ENCODE measurements at places on chromosomes 5 and 9. TPM values are rescaled to one million over a fixed set of nuclear protein-coding genes. Genes with fewer than 3 reads are reported as not detected.

The FIBCD1 gene
- polyA plus RNA-seq, result 1.2 TPM

The ORM2 gene
- polyA plus RNA-seq, result 0.27 TPM

The SNCB gene
- polyA plus RNA-seq, result 2.3 TPM

The PCDHA1 gene
- not detected for polyA plus RNA-seq

The NDST1 gene
- 45.9 TPM for polyA plus RNA-seq

The ZNF366 gene
- polyA plus RNA-seq, result 2.5 TPM

The SEMA4D gene
- 13.0 TPM for polyA plus RNA-seq

DNA sequence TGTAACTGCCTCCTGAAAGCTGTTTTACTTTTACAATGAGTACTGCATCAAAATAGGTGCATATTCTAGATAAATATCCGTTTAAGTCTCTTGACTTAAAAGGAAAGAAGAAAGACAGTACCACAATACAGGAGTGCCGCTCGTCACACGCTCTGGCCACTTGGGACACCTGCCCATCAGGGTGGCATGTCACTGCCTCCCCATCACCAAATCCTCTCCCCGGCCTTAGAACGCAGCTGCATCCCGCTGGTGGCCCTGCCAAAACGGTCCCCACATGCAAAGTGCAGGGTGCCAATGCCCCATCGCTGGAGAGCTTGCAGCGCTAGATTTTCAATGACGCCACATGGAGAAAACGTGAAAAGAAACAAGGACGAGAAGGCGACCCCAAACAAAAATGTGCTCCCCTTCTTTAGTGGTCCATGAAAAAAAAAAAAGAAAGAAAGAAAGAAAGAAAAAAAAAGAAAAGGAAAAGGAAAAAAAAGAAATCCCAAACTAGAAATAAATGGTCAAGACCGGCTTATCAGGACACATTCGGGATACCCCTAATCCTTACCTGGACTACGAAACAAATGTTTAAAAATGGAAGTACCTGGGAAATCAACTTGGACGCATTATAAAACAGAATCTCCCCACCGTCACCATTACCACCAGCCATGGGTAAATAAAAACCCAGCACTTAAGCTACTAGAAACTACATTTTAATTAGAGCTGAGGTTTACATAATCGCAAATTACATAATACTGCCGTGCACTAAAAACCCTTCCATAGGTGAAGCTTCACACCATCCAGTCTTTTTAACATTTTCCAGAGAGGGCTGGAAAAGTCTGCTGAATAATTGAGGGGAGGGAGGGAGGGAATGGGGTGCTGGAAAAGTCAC is 1.0 kb downstream of the ANKH start:
- peak; percentile 28 for DNase-seq

GRCh38 chr9:122376796-122377195 is 6.0 kb downstream of the PTGS1 start:
- no peak for DNase-seq

DNA sequence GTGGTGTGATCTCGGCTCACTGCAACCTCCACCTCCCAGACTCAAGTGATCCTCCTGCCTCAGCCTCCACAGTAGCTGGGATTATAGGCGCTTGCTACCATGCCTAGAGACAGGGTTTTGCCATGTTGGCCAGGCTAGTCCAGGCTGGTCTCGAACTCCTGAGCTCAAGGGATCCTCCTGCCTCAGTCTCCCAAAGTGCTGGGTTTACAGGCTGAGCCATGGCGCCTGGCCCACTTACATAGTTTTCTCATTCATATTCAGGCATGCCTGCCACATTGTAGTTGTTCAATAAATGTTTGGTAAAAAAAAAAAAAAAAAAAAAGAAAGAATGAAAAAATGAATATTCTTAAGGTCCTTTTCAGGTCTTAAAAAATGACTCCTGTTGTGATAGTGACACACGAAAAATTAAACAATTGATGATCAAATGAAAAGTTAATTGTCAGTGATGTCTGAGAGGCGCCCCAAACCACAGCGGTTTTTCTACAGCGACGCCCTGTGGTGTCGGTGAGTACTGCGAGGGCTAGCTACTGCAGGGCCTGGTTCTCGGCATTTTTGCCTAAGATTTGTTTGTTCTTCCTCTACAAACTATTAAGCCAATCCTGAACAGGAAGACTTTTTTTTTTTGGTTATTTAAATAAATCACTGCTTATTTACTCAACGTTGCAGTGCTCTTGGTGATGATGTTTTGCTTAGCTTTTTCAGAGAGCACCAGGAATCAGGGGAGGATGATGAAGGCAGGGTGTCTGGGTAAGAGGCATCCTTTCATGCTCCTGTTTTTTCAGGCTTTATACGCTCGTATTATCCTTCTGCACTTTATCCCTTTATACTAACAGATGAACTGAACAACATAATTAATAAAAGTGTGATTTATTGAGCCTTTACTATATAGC is 67.0 kb upstream of the DPYSL3 start:
- peak; percentile 88 for DNase-seq

GRCh38 chr9:96500696-96501632 is 51.0 kb downstream of the HABP4 start:
- DNase-seq, result no peak

- no peak for DNase-seq
Measured at GRCh38 chr5:74762599-74762998, 4.3 kb downstream of the GFM2 start.

DNA sequence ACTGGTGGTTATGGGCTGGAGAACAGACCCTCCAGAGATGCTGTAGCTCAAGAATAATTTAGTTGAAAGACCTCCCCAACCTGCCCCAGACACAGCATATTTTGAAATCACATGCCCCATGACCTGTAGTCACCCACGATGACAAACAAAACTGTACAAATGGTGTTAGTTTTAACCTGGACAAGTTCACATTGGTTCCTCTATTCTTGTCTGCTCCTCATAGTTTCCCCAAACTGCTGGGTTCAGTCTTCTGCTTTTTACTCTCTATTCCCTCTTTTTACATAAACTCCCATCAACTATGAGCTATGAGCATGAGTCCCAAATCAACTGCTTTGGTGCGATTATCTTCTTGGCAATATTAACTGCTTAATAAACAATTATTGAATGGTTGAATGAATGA is 365.3 kb upstream of the CLINT1 start:
- no peak for DNase-seq

DNA sequence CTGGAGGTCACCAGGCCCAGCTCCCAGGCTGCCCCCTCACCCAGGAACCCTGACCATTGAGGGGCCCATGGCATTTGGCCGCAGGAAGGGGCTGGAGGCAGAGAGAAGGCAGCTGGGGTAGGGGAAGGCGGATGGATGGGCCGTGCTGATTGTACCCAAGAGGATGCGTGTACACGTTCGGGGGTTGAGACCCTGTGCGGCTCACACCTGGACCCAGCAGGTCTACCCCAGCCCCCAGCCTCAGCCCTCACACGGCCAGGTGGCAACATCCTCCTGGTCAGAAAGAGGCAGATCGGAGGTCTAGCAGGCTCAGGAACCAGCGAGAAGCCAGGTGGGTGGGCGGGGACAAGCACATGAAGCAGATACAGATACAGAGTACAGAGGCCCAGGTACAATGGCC is 33.7 kb downstream of the NACC2 start:
- DNase-seq, result no peak

DNA sequence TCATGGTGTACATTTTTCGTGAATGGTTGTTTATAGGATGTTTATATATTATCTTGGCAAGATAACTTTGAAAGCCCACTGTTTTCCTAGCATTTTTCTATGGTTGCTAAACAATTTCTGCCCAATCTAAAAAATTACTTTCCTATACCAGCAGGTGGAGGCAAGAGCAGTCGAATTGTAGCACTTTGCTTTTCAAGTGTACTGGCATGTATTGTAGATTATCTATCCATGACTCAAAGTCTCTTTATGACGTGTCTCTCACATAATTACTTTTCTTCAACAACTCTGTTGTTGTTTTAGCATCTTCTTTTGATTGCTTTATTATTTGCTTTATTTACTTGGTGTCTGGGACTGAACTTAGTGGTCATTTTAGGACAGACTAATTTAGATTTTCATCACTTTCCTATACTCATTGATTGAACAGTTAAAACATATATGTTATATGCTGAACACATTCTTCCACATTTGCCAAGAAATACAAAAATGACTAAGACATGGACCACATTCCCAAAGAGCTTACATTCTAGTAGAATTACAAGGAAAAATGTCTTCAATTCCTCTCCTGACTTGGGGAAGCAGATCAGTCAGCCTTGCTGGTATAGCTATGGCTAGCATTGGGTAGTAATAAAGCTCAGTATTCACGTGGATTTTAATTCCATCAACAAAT is 20.7 kb downstream of the NLN start:
- DNase-seq, result no peak

DNA sequence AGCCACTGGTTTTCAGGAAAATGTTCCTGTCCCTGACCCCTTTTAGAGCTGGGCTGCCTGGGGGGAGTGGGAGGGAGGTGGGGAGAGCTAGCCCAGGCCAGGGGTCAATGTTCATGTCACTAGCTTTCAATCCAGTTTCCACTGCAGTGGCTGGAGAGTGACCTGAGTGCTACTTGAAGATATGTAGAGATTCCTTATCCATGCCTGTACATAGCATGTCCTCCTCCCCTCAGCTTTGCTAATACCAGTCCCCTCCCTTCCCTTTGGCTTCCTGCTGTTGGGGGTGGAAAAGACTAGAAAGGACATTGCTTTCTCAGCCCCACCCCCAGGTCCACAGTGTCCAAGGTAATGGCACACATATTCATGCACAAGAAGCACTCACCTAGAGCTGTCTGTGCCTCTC is 7.8 kb downstream of the DNAJB5 start:
- no peak for DNase-seq

- DNase-seq, result peak; percentile 78
Measured at GRCh38 chr5:37836592-37837413, 3.0 kb downstream of the GDNF start.

- peak; percentile 51 for DNase-seq
Measured at GRCh38 chr9:2241461-2241835, 226.3 kb downstream of the SMARCA2 start.

DNA sequence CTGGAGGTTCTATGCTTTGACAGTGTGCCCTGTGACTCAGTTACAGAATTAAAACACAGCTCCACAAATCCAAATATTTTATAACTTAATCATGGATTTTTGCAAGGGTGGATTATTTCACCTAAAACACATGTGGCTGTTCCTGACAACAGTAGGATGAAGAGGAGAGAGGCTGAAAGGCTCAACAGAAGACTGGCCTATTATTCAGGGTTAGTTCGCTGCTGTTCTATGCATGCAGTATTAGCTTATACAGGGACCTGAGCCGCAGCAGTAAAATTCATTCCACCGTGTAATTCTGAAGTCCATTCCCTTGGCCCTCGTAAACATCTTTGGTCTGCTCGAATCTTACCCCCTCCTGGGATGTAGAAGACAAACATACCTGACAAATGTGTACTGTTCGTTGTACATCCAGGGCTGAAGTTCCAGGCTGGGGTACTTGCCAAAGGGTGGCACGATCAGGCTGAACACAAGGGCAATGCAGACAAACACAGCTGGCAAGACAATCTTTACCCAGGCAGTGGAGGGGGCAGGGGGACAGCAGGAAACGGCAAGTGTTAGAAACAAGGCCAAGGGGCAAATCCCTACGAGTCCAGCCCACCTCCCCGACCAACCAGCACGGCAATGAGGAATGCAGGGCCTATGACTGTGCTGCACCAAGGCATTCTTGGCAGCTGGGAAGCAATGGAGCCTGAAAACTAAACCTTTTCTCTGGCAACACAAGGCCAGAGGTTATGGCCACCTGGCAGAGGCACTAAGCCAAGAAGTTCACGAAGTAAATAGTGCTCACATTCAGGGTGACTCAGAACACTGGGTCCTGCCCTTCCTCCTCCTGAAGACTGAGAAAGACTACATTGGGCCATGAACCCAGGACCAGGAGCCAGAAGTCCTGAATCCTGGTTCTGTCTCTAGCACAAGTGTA is 46.8 kb downstream of the NIPSNAP3B start:
- no peak for DNase-seq

DNA sequence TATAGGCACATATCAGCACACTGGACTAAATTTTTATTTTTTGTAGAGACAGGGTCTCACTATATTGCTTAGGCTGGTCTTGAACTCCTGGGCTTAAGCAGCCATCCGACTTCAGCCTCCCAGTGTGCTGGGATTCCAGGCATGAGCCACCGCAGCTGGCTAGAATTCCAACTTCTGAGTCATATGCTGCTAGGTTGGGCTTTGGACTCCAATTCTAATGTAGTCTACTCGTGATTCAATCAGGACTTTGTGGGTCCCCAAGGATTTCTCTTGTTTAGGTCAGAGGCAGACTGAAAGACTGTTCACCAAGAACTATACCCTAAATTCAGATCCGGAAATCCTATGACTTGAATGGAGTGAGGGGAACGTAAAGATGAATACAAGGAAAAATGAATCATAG is 68.2 kb upstream of the CHD1 start:
- no peak for DNase-seq

DNA sequence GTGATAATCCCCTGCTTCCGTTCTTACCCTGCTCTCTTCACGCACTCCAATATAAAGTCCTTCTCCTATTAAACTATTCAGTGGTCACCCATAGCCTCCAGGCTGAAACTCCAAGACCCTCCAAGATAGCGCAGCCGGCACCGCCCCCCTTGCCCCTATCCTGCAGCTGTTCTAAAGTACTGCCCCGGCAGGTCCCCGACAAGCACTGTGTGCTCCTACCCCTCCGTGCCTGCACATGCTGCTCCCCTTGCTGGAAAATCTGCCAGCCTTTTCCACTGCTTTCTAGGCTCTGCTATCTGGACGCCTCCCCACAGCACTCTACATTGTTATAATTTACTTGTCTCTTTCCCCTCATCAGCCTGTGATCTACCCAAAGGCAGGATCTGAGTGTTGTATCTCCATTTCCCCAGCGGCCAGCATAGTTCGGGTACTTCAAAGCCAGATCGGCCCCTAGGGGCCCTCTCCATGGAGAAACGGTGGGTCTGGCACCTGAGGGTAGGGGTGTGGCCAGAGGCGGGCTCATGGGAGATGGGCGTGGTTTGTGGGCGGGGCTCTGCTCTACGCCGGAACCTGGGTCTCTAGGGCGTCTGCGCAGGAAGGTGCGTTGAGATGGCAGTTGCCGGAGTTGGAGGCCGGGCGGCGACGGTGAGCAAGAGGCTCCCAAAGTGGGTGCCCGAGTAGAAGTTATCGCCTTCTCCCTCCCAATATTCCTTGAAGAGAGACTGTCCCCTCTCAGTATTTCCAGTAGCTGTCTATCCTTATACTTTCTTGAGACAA is 83.5 kb upstream of the RUSC2 start:
- peak; percentile 82 for DNase-seq

DNA sequence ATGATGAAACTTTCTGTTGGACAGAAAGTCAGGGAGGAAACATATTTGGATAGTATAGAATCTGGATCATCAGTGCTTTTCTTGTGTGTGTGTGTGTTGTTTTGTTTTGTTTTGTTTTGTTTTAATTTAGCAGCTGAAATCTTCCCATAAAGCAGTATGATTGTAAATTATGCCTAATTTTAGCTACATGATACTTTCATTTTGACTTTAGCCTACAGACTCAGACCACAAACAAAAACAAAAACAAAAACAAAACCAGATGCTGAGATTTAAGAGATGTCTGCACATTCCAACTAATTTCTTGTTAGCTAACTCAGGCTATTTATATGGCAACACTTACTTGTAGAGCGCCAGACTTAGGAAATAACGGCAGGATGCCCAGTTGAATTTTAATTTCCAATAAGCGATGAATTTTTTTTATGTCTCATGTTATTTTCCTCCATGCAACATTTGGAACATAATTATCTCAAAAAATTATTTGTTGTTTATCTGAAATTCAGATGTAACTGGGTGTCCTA is 119.5 kb upstream of the TRPC7 start:
- no peak for DNase-seq

GRCh38 chr9:131477816-131478419 is 24.8 kb upstream of the POMT1 start:
- no peak for DNase-seq

GRCh38 chr5:3364433-3364832 is 231.2 kb upstream of the IRX1 start:
- no peak for DNase-seq

GRCh38 chr5:136080113-136080482 is 51.3 kb downstream of the TGFBI start:
- DNase-seq, result no peak
